ENCODE measurements at places on chromosomes 2 and 18.

GRCh38 chr2:164622338-164623106 is 1.2 kb upstream of the GRB14 start:
- no peak for DNase-seq

- DNase-seq: no peak
These were observed 41.2 kb downstream of the RPL37A start for GRCh38 chr2:216539791-216540241.

GRCh38 chr2:97970293-97971060 is 25.3 kb downstream of the TMEM131 start:
- no peak for DNase-seq

- DNase-seq: no peak
These were observed 291.2 kb downstream of the NEDD4L start for GRCh38 chr18:58335223-58335622.

DNA sequence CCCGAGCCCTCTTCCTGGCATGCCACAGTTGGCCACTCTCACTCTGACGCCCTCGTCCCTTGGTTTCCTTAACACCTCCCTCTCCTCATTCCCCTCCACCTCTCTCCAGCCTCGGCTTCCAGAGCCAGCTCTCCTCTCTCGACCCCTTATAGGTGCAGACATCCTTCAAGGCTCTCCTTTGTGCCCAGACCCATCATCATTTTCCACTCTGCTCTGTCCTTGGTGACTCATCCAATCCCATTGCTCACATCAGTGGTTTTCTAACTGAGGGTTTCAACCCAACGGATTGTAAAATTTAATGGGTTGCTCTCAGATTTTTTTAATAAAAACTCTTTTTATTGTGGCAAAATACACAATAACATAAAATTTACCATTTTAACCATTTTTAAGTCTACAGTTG is 6.2 kb downstream of the ST8SIA5 start:
- DNase-seq: no peak

DNA sequence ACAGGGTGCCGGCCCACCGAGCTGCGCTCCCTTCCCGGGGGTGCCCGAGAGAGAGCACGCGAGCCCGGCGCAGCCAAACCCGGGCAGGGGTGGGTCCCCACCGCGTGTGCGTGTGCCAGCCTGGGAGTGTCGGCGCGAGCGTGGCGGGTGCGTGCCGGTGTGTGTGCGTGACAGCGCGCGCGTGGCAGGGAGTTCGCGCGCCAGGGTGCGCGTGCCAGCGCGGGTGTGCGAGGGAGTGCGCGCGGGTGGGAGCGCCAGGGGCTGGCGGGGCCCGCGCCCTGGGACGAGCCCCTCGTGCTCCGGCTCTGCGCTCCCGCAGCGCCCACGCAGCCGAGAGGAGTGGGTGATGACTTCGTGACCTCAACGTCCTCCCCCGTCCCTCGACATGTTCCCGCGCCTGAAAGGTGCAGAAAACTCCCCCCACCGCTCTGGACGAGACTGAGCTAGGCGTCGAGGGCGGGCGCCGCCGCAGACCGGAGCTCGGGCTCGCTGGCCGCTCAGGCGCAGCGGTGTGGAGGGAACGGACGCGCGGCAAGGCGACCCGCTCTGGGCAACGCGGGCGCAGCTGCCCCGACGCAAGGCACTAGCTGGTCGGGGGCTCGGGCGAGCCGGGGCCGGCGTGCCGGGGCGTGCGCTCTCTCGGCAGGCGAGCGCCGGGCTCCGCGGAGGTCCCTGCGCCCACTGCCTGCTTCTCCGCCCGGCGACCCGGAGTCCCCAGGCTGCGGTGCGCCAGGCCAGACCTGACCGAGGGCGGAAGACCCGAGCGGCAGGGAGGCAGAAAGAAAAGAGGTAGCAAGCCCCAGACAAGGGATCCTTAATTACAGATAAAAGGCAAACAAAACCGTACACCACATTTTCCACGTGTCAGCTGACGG is 582.8 kb downstream of the ZEB2 start:
- DNase-seq: peak; percentile 38

GRCh38 chr18:11388755-11389680 is 220.4 kb upstream of the SLC35G4 start:
- DNase-seq: no peak

- DNase-seq: no peak
These were observed 29.8 kb downstream of the UPP2 start for GRCh38 chr2:158131483-158131912.

GRCh38 chr2:241304039-241304670 is 11.3 kb downstream of the HDLBP start:
- no peak for DNase-seq

DNA sequence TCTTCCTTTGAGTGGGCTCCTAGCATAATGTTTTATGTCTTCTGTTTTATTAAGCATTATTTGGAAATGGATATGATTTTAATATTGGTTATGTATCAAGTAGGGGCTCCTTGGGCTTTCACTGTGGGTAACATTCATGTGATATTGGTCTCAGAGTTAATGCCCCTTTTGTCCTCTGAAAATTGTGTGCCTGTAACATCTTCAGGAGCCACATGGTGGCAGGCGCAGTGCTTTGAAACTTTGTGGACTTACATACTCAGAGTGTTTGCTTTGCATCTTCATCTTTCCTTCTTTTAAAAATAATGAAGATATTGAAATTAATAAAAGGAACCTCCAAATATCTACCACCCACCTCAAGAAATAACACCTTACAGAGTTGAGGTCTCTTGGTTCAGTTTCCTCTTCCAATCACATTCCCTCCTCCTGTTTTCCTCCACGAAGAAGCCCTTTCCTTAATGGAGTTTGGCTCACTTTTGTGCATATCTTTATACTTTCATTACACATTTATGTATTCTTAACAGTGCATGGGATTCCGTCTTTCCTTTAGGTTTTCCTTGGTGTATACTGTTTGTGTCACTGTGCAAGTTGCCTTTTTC is 73.5 kb downstream of the LIMS1 start:
- peak; percentile 47 for DNase-seq

DNA sequence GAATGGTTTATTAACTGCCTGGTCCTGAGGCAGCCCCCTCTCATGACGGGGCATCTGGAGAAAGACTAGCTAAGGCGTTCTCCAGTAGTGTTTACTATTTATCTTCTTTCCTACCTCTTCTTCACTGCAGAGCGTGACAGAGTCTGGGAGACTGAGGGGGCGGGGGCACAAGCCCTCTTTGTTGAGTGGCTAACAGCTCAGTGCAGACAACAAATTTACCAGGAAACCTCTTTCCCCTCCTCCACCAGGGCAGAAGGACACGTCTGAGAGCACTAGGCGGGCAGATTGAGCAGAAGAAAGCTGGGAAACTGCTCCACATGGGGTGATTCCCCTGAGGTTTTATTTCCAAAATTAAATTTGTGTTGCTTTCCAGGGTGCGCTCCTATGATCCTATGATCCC is 322.1 kb downstream of the CNTNAP5 start:
- DNase-seq: no peak

DNA sequence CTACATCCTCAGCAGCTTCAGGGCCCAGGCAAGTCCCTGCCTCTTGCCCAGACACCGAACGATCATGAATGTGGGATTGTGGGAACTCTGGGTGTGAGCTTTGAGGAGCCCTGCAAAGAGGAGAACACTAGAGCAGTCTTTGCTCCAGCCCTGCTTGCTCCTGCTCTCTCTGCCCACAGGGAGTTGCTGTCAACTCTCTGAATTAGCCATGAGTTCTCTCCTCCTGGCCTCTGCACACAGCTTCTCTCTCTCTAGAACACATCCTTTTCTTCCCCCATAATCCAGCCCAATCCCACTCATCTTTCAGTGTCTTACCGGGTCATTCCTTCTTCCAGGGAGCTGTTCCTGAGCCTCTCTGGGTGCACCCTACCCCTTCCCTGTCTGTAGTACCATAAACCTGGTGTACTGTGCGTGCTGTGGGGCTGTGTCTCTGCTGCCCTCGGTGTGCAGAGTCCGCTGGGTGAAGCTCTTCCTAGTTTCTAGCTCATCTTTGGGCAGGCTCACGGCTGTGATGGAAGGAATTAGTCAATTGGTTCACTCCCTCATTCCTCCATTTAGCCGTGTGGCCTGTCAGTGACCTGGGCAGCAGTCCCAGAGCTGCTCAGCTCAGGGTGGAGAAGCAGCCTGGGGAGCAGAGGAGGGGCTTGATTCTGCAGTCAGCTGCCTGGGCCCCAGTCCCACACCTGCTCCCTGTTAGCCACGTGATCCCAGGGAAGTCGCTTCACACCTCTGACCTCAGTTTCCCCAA is 132.9 kb upstream of the HDAC4 start:
- no peak for DNase-seq

GRCh38 chr2:230324503-230324902 is 2.5 kb upstream of the SP140L start:
- no peak for DNase-seq

DNA sequence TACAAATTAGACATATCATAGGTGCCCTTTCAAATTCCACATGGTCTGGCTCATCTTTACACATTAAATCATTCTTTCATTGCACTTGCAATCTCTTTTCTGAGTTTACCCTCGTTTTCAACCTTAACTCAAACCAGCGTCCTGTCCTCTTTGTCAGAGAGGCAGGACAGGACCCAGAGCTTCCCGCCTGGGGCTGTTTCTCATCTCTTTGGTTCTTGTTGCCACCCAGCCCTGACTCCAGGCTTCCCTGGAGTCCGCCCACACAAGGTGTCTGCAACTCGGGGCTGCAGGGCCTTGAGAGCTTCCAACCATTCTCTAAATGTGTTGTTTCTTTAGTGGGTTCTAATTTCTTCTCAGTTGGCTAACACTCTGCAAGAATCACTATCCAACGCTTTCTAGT is 24.4 kb downstream of the RBMS1 start:
- no peak for DNase-seq

DNA sequence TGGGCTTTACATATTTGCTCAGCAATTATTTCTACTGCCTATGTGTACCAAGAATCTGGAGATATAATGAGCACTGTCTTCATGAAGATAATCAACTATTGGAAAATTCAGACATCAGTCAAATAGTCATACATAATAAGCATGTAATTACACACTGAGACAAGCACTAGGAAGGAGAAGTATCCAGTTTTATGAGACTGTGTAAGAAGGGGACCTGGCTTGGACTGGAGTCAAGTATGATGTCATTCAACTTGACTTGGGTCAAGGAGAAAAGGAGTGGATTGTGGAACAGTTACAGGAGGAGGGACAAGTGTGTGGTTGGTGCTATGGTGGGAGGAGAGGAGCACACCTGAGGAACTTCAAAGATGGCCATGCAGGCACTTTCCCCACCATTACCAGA is 419.8 kb upstream of the TRIB2 start:
- DNase-seq: no peak

Data from KBM-7 (cell line).